ENCODE measurements at places on chromosomes 2 and 18.

DNA sequence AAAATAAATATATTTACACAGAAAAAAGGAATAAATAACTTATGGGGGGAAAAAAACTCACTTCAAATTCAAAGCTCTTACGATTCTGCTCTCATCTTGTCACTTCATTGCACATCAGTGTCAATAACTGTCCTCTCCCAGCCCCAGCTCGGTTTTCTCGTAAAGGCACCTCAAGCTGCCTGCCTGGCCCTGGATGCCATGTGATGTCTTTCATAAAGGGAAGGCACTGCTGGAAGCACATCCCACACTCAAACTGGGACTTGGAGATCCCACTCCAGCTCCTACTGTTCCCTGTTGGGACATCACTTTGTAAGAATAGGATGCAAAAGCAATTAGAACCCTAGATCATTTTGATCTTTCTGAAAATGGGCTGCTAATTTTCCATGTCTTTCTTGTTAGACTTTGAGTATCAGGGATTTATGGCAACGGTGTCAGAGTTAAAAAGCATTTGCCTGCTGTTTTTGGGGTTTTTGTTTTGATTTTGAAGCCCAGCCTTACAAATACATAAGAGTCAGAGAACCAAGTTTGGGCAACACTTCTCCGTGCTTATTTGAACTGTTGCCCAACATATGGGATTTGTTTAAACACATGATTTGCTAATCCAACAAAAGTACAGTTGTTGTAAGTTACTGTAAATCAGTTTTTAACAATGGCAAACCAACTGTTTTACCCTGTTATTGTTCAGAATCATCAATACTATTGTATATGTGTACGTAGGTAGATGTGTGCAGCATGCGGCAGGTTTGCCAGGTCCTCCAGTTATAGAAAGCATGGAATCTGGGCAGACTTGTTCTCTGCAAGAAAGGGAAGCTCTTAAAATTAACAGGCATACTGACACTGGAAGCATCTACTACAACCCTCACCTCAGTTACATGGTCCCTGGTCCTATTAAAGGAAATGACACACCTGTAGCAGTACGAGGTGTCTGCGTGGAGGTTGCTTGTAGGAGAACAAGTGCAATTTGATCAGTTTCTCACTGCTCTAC is 20.6 kb downstream of the SERTAD2 start:
- DNase-seq: no peak

GRCh38 chr2:23901966-23902846 is 24.7 kb downstream of the ATAD2B start:
- no peak for DNase-seq

GRCh38 chr2:24209389-24210105 is 34.7 kb downstream of the FAM228A start:
- DNase-seq: no peak

DNA sequence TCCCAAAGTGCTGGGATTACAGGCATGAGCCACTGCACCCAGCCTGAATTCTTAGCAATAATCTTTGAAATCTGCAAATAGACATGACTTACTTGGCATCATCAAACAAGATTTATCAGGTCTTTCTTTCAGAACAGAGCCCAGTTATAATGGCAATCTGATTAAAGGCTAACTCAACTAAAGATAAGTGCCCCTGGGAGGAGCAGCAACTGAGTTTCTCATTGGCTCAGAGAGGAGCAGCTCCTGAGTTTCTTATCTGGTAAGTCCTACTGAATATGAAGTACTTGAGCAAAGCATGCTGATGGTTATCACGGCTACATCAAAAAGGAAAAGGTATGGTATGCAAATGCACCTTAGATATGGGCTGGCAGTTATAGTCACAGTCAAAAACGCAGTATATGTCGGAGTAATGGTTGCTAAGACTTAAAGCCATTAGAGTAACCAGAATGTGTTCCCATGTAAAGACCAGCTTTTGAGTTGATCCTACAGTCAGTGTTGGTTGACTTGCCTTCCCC is 15.0 kb upstream of the AP1S3 start:
- no peak for DNase-seq

GRCh38 chr2:147222506-147222905 is 622.3 kb upstream of the ACVR2A start:
- DNase-seq: no peak

DNA sequence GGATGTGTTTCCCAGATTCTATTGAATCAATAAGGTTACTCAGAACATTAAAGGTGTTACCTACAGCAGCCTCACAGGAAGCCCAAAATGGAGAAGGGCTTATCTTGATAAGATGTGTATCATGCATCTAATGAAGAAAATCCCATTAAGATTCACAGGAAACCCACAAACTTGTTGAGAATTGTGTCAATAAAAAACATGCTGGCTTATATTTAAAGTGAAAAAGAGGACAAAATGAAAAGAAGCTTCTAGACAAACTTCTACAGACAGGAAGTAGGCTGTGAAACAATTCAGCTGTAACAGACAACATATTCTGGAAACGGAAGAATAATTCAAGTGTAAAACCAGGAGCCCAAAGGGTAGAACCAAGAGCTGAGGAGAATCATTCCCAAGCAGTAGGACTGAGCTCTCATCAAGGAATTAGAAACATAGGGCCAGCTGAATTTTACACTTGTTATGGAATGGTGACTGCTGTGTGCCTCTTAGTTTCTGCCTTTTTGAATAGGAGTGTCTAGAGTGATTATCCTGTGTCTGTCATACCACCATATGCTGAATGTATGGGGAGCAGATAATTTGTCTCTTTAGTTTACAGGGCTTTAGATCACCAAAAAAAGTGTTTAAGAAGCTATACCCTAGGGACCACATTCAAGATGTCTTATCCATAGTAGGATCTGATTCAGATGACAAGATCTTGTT is 9.6 kb downstream of the IMMT start:
- no peak for DNase-seq

- DNase-seq: no peak
Observed at GRCh38 chr2:238145851-238146250, 7.4 kb downstream of the KLHL30 start.
